ENCODE measurements at places on chromosomes 4 and X.
A peak's percentile ranks its signal among the peaks of the same experiment; 100 is the strongest.

GRCh38 chr4:41750626-41751448 lies 2.3 kb upstream of the PHOX2B start:
- no peak for DNase-seq

DNA sequence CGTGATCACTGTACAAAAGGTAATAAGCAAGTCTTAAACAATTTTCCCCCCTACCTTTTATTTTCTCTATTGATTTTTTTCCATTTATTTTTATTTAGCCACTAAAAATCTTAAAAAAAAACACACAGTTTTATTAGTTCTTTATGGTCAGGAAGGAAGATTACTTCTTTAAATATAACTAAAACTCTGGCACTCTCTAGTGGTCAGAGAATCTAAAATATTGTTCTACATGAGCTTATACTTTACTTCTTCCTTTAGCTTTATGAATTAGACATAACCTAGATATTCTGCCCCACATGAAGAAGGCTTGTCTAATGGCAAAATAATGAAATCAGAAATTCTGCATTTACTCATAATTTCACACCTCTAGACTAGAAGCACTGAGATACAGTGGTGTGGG lies 135.2 kb downstream of the PDE5A start:
- no peak for DNase-seq

- no peak for DNase-seq
These were observed 14.8 kb downstream of the ADGRA3 start for GRCh38 chr4:22500831-22501714.

GRCh38 chr4:104166749-104167148 lies 327.9 kb downstream of the CXXC4 start:
- DNase-seq, result no peak

DNA sequence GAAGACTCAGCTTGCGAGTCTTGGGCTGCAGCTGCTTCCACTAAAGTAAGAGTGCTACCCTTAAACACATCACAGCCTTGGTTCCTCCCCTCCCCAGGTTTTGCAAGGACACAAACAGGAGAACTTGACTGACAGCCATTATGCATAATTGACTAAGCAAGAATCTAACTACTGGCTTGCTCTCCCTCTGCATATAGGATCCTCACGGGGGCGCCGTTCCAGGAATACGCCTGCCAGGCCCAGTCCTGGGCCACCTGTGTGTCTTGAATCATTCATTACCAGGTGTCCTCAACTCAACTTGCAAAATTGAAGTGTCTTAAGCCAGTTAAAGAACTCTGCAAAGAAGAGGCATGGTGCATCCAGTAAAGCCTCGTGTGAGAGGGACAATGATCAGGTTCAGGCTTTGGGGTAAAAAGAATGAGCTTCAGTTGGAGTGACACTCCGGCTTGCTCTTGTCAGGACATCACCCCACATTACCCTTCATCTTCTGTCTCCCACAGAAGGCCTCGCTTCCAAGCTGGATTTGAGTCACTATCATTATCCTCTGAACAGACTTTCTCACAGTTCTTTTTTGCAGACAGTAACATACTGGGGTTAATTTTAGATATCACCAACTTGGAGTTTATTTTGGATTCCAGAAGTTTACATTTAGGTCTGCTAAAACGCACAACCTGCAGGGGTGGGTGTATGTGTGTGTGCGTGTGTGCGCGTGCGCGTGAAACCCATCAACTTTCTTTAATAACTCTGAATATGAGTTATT lies 273.5 kb upstream of the HS3ST1 start:
- no peak for DNase-seq

GRCh38 chr4:152979731-152980330 lies 43.7 kb downstream of the FHDC1 start:
- no peak for DNase-seq

GRCh38 chrX:46913667-46914066 lies 1.4 kb downstream of the JADE3 start:
- no peak for DNase-seq

GRCh38 chrX:29488919-29489318 lies 726.4 kb upstream of the MAGEB2 start:
- DNase-seq, result no peak

GRCh38 chr4:128303986-128304385 lies 16.4 kb upstream of the PGRMC2 start:
- DNase-seq, result no peak

GRCh38 chrX:12949927-12950656 lies 24.8 kb upstream of the TMSB4X start:
- DNase-seq, result peak; percentile 81
